Natural killer cell (primary cell): ENCODE measurements at places on chromosomes 1 and 21. TPM values are rescaled to one million over a fixed set of nuclear protein-coding genes. Genes with fewer than 3 reads are reported as not detected.
A peak's percentile ranks its signal among the peaks of the same experiment; 100 is the strongest.

The HSF2BP gene
- not detected for total RNA-seq

The TRIM67 gene
- not detected for total RNA-seq

The CFAP74 gene
- total RNA-seq: not detected

- H3K4me1 ChIP-seq: peaks cover 6% of the 10 kb centered on the region
- no peaks in the 10 kb centered on the region for H3K36me3 ChIP-seq
- no peak for DNase-seq
- no peak overlapping the region for H3K4me3 ChIP-seq
Measured at GRCh38 chr21:45457161-45457831, 52.3 kb downstream of the COL18A1 start.

GRCh38 chr1:110212169-110213142 is 2.3 kb downstream of the KCNC4 start:
- no peak overlapping the region for H3K4me3 ChIP-seq
- peaks cover 5% of the 10 kb centered on the region for H3K27me3 ChIP-seq
- DNase-seq: no peak
- peaks cover 24% of the 10 kb centered on the region for H3K4me1 ChIP-seq

- peaks cover 21% of the 10 kb centered on the region for H3K36me3 ChIP-seq
- H3K4me3 ChIP-seq: no peak overlapping the region
- H3K27me3 ChIP-seq: no peaks in the 10 kb centered on the region
- no peak overlapping the region for H3K27ac ChIP-seq
Measured at GRCh38 chr1:40462956-40463590, 12.8 kb downstream of the ZFP69B start.

DNA sequence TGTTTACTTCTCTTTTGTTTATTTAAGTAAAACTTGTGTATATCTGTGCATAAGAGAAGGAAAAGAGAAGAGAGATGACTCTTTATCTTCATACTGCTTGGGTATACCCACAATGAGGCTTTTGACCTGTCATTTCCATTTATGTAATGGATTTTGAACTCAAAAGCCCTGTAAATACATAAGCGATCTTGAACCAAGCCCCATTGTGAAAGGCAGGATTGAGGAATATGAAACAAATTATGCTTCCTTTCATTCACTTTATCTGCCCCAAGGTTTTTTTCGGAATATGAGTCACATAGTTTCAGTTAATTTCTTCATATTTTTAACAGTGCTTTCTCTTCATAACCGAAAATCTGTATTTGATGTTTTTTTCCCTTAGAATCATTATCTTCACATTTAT is 21.4 kb downstream of the CNST start:
- no peaks in the 10 kb centered on the region for H3K4me1 ChIP-seq
- no peak overlapping the region for H3K27ac ChIP-seq
- H3K36me3 ChIP-seq: peaks cover 29% of the 10 kb centered on the region
- H3K4me3 ChIP-seq: no peak overlapping the region

DNA sequence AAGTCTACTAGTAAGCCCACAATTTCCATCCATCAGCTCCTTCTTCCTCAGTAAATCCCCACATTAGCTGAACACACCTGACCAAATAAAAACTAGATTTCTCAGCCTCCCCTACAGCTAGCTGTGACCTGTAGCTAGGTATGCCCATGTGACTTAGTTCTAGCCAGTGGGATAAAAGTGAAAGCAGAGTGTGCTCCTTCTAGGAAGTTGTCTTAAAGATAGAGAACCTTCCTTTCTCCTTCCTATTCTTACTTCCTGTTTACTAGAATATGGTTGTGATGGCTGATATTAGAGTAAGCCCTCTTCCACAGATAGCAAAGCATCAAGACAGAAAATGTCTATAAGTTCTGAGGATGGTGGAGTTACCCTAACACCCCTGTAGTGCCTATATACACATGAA is 67.0 kb downstream of the PIK3R3 start:
- no peaks in the 10 kb centered on the region for H3K36me3 ChIP-seq
- no peaks in the 10 kb centered on the region for H3K27me3 ChIP-seq
- H3K4me1 ChIP-seq: peaks cover 5% of the 10 kb centered on the region
- H3K27ac ChIP-seq: peak overlapping the region; percentile 53

DNA sequence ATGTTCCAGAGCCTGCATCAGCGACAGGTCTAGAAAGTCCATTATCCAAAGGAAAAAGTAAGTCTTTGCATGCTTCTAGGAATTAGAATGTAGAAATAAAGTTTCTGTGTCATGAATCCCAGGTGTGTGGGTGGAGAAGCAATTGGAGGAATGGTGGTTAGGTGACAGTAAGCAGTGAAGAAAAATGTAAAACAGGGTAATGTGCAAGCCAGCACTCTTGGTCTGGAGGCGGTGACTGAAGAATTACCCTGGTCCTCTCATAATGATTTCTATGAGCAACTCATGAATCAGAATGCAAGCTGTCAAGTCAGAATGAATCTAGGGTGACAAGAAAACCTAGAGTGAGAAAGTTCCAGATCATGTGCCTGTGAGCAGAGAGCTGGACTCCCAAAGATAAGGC is 33.6 kb downstream of the PLPPR4 start:
- no peak for DNase-seq
- no peaks in the 10 kb centered on the region for H3K27me3 ChIP-seq
- no peaks in the 10 kb centered on the region for H3K36me3 ChIP-seq
- H3K27ac ChIP-seq: no peak overlapping the region
- no peaks in the 10 kb centered on the region for H3K4me1 ChIP-seq
